Epithelial cell of esophagus (primary cell): ENCODE measurements at places on chromosomes 11 and 22.
A peak's percentile ranks its signal among the peaks of the same experiment; 100 is the strongest.

DNA sequence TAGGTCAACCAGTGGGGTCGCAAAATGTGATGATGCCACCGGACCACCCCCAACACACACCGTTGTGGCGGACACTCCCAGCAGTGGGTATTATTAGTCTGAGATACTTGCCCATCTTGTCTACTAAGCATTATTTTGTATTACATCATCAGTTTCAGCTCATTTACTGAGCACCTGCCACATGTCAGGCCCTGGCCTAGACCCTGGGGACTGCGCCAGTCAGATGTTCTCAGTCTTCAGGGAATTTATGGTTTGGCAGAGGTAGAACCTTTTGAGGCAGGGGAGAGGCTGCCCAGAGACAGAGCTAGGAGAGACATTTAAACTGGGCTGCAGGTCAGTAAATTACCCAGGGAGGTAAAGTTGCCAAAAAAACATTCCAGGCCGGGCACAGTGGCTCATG is 43.1 kb upstream of the GCAT start:
- DNase-seq = no peak

GRCh38 chr11:74611369-74611861 is 19.0 kb downstream of the POLD3 start:
- DNase-seq = peak; percentile 73

GRCh38 chr11:21321072-21321471 is 651.7 kb downstream of the NELL1 start:
- DNase-seq = no peak

DNA sequence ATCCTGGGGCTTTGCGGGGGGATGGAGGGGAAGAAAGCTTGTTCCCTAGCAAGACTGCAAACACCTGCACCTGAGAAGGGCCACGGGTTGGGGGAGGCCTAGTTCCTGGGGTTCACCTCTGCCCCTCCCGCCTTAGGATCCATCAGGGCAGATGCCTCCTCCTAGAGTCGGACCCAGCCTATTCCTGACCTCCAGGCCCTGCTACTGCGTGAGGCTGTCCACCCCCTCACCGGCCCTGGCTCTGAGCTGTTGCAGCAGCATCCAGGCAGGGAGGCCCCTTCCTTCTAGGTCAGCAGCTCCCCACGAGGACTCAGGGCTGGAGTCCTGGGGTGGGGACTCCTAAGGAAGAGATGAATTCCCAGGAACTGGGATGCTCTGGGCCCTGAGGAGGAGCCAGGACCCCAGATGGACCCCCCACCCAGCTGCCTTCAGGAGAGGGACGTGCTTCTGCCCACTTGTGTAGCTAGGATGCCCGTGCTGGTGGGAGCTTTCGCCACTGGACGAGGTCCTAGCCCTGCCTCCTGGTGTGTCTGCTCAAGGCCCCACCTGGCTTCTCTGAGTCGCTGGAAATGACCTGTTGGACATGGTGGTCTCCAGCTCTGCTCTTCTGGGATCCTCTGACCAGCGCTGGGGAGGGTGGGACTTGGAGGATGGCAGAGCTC is 10.3 kb downstream of the MRGPRF start:
- DNase-seq = no peak

- no peak for DNase-seq
Observed at GRCh38 chr11:112665291-112665690, 295.9 kb upstream of the NCAM1 start.

- peak; percentile 63 for DNase-seq
Observed at GRCh38 chr22:20904980-20905355, 12.2 kb upstream of the CRKL start.

DNA sequence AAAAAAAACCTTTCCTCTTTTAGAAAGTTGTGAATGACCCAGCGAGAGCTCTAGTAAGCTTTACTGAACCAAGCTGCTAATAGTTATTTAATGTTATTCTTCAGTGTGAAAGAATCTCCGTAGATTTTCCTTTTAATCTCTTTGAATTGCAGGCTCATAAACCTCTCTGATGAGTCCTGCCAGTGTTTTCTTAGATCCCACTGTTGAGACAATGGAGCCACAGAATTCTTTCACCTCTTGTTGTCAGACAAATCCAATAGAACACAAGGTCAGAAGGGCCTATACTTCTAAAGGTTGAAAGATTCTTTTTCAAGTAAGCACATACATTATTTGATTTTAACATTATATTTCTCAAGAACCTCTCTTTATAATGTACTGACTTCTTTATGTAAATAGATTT is 52.2 kb downstream of the DNAJC24 start:
- DNase-seq = no peak

DNA sequence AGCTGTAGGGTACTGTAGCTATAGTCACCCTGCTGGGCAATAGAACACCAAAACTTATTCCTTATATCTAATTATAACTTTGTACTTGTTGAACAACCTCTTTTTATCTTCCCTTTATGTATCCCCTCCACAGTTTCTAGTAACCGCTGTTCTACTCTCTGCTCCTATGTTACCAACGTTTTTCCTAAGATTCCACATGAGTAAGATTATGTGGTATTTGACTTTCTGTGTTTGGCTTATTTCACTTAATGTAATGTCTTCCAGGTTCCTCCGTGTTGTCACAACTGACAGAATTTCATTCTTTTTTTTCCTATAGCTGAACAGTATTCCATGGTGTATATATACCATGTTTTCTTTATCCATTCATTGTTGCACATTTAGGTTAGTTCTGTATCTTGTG is 258.4 kb downstream of the DYNC2H1 start:
- no peak for DNase-seq

DNA sequence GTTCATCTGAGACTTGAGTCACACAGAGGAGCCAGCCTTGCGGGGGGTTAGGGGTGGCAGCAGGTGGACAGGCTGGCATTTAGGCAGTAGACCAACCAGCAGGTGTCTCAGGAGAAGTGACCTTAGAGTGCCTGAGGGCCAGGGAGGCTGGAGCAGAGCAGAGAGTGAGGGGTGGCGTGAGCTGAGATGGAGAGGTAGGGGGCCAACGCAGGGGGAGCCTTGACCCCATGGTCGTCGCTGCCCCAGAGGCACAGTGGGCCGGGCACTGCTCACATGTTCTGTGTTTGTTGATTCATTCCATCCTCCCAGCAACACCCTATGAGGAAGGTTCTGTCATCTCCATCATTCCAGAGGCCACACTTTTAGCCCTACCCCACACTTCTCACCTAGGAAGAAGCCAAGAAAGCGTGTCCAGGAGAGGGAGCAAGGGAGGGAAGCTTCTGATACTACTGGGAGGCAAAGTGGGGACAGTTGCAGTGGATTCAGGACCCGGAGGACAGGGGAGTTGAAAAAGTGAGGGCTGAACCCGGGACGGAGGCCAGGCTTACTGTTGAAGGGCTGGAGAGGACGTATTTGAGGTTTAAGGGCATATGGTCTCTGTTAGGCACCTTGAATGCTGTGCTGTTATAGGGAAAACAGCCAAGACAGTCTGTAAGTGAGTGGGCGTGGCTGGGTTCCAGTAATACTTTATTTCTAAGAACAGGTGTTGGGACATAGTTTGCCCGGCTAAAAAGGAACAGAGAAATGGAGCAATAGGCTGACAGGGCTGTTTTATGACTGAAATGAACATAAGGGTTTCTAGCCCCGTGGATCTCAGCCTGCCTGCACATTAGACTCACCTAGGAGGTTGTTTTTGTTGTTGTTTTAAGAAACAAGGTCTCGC is 7.3 kb downstream of the SART1 start:
- DNase-seq = peak; percentile 33

DNA sequence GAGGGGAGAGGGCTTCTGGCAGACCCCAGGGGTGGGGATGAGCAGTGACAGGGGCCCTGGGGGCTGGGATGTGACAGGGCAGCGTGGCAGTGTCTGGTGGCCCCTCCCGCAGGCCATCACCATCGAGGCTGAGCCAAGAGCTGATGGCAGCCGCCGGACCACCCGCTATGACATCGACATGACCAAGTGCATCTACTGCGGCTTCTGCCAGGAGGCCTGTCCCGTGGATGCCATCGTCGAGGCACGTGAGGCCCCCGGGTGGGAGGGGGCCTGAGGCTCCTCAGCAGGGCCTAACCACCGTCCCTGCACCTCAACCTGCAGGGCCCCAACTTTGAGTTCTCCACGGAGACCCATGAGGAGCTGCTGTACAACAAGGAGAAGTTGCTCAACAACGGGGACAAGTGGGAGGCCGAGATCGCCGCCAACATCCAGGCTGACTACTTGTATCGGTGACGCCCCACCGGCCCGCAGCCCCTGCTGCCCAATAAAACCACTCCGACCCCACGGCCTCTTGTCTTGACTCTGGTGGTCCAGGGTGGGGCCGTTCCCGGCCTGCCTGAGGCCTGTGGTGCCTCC is 2.6 kb upstream of the TCIRG1 start:
- DNase-seq = no peak

GRCh38 chr22:38925571-38926041 is 31.8 kb upstream of the APOBEC3A start:
- no peak for DNase-seq

DNA sequence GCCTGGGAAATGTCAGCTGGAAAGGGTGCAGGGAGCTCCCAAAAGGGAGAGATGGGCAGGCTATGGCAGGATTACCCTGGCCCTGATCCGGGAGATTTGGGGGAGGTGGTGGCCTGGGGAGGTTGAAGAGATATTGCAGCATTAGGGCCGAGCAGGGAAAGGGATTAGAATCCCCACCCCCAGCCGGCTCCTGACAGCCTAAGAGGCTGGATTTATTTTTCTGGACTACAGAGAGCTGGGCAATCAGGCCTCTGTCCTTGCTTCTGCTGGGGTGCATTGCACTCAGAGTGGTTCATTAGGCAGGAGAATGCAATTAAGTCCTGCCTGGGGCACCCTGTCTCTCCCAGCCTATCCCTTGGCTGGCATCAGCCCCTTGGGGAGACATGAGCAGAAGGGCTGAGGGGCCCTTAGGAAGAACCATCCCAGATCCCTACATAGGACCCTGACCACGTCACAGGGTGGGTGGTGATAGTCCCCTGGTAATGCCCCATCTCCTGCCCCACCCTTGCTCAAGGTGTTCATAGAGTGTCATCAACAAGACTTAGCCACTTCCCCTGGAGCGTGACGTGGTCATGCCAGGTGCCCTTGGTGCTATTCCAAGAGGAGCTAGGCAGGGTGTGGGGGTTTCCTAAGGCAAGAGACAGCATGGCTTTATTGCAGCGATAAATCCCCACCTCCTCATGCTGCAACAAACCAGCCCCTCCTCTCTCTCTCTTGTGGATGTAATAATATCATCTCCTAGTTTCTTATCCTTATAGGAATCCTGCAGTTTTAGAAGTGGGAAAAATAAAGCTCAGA is 38.4 kb upstream of the KLHL35 start:
- DNase-seq = no peak

GRCh38 chr11:87038235-87038977 is 672 bp downstream of the TMEM135 start:
- peak; percentile 13 for DNase-seq

- no peak for DNase-seq
Observed at GRCh38 chr22:25483931-25484330, 80.5 kb upstream of the GRK3 start.

DNA sequence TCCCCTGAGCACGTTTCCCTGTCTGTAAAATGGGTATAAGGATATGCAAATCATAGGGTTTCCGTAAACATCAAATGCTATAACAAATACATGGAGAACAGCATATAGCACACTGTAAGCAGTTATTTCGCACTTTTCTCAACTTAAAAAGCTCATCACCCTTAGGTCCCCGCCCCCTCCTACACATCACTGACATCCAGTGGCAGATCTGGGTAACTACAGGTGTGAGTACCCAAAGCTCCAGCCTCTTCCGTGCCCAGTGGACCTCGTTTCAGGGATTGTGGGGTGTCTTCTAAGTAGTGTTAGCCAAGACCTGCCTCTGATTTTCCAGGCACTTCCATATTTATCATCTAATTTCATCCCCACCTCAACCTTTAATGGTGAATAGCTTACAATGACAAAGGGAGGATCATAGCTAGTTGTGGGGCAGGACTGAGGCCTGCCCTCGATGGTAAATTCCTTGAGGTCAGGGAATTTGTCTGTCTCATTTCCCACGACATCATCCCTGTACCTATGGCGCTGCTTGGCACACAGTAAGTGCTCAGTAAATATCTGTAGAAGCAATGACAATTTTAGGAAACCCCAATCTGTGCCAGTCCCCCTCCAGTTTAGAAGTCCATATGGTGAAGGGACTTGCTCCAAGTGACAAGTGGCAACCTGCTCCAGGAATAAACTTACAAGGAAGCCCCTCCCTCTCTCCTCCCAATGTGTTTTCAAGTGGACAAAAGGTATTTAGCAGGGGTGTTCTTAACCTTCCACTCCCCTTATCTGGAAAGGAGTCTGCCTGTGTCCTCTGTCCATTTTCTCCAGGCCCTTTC is 340.5 kb downstream of the TENM4 start:
- peak; percentile 69 for DNase-seq

DNA sequence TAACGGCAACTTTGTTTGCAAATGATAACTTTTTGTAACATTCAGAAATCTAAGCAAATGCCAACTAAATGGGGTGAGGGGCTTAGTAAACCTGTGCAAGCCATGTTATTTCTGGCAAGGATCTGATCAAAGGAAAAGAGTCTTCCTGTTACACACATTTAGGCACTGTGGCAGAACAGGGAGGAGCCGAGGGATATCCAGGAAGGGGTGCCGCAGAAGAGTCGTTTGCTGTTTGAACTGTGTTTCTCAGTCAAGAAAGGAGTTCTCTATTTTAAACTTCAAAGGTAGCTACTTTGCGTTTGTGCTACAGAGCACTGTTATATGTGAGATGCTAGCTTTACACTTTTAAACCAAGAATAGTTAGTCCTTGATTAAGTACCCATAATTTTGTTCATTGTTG is 175.5 kb downstream of the ETS1 start:
- no peak for DNase-seq

DNA sequence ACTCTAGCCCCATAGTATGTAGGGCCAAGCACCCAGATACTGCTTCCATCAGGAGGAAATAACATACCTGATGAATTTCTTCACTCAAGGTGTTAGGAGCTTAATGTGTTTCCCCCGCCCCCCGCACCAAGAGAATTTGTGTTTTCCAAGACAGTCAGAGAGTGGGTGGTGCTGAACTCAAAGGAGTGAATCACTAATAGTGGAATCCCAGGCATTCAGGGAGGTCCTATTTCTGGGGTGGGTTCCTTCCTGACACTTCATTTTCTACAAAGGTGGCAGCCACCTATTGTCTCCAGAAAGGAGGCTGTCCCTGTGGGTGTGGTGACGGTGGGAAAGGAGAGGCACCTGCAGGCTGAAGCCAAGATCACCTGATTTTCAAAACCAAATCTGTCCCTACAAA is 50.8 kb upstream of the ELF5 start:
- DNase-seq = peak; percentile 75

DNA sequence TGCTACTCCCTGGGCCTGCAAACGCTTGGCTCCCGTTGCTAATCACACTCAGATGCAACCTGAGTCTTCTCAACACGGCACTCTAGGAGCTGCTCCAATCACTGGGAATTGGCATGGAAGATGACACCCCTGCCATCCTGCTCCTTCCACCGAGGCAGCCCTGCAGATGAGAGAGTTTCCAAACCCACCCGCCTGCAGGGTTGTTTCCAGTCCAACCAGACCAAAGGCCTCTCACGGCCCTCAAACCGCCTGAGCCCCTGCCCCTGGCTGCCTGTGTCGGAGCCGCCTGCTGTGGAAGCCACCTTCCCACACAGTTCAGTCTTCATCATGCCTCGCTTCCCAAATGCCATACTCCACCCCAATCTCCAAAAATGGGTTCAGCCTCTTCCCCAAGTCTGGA is 36.8 kb upstream of the TP53I11 start:
- DNase-seq = no peak

- DNase-seq = no peak
Observed at GRCh38 chr11:107259811-107260221, 197.8 kb downstream of the CWF19L2 start.
